A549 (cell line): ENCODE measurements at places on chromosomes 2 and 18.
A peak's percentile ranks its signal among the peaks of the same experiment; 100 is the strongest.

DNA sequence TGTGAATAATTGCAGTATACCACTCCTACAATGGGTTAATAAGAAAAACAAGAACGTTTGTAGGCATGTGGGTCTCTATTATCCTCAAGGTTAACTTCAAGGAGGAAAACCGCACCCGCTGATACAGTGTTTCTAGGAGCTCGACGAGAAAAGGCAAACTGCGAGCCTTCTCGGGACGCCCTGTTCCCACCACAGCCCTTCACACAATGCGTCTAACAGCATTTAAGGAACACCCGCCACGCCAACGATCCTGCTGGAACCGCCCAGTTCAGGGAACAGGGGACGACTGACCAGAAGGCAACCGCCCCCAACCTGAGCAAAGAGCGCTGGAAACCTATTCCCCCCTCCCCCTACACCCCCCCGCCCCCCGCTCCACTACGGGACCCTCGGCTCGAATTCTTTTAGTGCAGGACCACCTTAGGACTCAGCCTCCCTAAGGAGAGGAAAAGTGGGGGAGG is 710 bp upstream of the TMSB10 start:
- DNase-seq = peak; percentile 80

- no peak for DNase-seq
Measured at GRCh38 chr2:26483516-26483915, 5.6 kb upstream of the OTOF start.

- no peak for DNase-seq
Measured at GRCh38 chr2:167681234-167682015, 566.0 kb downstream of the STK39 start.

DNA sequence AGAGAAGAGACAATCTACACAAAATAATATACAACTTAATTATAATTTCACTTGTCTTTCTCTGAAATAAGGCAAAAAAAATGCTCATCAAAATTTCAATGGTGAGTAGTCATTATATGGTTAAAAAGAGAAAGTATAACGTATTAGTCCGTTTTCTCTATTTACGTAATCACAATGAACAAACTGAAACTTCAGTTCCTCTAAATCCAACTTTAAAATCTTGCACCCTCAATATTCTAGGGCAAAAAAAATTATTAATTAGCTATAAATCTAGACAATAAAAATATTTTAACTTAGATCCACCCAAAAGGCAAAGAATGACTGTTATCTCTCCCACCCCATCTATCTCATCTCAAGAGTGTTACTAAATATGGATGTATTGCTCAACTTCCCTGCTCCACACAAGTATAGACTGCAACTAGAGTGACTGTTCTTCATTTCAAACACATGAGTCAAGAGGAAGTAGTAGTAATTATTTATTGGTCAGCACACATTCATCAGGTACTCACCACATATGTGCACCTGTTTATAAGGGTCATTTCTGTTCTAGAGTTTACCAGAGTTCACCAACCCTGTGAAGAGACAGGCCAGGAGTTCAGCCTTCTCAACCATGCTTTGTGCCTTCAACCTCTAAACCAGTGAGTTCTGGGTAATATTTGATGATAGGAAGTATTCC is 36.4 kb downstream of the STK39 start:
- DNase-seq = peak; percentile 67

DNA sequence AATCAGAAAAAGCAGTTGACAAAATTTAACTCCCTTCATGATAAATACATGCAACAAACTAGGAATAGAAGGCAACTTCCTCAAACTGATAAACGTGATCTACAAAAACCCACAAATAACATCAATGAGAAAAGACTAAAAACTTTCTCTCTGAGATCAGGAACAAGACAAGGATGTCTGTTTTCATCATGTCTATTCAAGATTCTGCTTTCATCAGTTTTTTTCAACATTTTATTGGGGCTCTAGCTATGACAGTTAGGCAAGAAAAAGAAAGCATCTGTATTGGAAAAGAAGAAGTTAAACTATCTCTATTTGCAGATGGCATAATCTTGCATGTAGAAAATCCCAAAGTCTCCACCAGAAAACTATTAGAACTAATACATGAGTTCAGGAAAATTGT is 12.3 kb upstream of the CHST10 start:
- DNase-seq = no peak

GRCh38 chr18:62347089-62347506 is 22.0 kb downstream of the TNFRSF11A start:
- DNase-seq = no peak

- DNase-seq = no peak
Measured at GRCh38 chr2:129768036-129768386, 211.5 kb upstream of the RAB6C start.

DNA sequence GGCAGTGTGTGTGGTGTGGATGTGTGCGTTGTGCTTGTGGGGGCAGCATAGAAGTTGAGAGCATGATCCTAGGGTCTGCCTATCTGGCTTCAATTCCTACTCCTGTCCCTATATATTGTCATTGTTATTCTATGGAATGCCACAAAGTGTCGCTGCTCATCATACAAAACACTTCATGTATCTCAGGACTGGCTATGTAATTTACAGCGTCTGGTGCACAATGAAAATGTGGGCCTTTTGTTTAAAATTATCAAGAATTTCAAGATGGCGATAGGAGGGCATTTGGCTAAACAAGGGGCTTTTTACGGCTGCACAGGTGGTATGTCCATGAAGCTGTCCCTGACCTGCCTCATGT is 3.4 kb downstream of the SERPINB2 start:
- DNase-seq = peak; percentile 6

DNA sequence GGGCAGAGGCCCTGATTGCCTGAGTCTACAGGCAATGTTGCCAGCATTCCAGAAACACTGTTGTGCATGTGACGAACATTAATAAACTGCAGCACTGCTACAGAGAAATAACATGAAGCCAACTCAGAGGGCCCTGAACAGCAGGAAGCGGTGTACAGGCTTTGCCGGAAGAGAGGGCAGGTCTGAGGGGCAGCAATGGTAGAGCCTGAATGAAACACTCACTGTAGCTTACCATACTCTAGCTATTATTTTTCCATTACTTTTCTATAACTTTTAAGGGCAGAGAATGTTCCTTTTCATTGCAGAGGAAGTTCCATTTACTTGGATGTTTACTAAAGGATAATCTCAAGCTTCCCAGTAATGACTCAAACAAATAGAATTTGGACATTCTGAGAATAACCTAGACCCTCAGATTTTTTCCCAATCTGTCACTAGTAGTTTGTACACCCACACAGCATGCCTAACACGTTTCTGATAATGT is 150.4 kb downstream of the MTX2 start:
- no peak for DNase-seq

- DNase-seq = no peak
Measured at GRCh38 chr2:26169226-26169625, 3.7 kb upstream of the GAREM2 start.

- DNase-seq = no peak
Measured at GRCh38 chr2:236676136-236676873, 106.7 kb downstream of the ACKR3 start.

GRCh38 chr2:178419123-178419522 is 31.9 kb downstream of the PRKRA start:
- peak; percentile 22 for DNase-seq

DNA sequence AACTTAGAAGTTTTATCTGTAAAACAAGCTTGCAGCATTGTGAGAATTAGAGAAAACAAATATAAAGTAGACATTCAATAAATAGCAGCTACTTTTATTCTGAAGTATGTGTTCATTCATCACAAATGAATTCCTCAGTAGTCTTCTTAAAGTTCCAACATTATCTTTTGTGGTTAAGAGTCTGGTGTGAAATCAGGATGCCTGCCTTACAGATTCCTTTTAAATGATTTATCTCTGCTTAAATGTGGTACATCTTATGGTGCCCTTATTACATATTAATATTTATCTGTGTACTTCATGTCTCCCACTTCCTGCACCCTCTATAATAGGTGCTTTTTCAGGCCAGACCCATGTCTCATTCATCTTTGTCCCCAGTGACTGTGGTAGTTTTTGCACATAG is 595.0 kb downstream of the STK39 start:
- DNase-seq = no peak

- DNase-seq = no peak
Measured at GRCh38 chr2:17375262-17375661, 143.0 kb downstream of the RAD51AP2 start.

- DNase-seq = no peak
Measured at GRCh38 chr2:18005411-18005810, 126.9 kb downstream of the KCNS3 start.

GRCh38 chr2:196987298-196987648 is 60.8 kb upstream of the PGAP1 start:
- DNase-seq = no peak

- peak; percentile 81 for DNase-seq
Measured at GRCh38 chr2:219253753-219254589, at the start of gene TUBA4A. TSS of gene TUBA4A (minus strand) at chr2:219253918. CDS start at chr2:219253858, 60 bp downstream.

GRCh38 chr2:235537587-235537986 is 43.7 kb downstream of the AGAP1 start:
- no peak for DNase-seq

DNA sequence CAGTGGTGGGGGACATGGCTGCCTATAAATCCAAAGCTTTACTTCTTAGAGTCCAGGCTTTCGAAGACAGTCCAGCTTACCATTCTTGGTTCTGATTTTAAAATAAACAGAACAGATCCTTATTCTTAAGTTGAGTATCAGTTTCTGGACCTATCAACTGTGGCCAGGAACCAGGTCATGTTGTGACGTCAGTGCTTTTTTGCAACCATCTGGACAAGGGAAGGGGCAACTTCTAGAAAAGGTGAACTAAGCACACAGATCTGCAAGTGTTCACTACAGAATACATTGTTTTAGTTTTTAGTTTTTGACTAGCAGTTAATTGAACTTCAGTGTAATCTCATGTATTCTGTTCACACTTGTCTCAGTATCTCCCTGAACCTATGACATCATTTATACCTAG is 326.0 kb upstream of the MGAT5 start:
- DNase-seq = no peak

- no peak for DNase-seq
Measured at GRCh38 chr2:67268797-67269196, 128.3 kb upstream of the ETAA1 start.

DNA sequence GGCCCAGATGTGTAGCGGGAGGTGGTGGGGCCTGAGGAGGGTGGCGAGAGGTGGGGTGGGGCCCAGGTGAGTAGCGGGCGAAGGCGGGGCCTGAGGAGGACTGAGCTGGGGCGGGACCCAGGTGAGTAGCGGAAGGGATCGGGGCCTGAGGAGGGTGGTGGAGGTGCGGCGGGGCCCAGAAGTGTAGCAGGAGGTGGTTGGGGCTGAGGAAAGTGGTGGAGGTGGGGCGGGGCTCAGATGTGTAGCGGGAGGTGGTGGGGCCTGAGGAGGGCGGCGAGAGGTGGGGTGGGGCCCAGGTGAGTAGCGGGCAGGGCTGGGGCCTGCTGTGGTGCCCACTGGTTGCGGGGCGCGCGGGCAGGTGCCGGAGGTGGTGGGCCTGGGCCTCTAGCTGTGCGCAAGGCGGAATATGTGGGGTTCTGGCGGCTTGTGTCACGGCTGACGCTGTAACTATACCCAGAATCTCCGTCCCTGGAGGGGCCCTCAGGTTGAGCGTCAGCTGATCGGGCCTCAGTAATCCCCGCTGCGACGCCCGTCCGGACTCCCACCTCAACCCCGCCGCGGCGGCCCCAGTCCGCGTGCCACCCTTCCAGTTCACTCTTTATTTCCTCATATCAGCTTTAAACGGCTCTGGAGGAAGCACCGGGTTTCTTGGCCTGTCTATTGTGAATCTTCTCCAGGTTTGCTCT is 866 bp upstream of the SF3B6 start:
- no peak for DNase-seq

DNA sequence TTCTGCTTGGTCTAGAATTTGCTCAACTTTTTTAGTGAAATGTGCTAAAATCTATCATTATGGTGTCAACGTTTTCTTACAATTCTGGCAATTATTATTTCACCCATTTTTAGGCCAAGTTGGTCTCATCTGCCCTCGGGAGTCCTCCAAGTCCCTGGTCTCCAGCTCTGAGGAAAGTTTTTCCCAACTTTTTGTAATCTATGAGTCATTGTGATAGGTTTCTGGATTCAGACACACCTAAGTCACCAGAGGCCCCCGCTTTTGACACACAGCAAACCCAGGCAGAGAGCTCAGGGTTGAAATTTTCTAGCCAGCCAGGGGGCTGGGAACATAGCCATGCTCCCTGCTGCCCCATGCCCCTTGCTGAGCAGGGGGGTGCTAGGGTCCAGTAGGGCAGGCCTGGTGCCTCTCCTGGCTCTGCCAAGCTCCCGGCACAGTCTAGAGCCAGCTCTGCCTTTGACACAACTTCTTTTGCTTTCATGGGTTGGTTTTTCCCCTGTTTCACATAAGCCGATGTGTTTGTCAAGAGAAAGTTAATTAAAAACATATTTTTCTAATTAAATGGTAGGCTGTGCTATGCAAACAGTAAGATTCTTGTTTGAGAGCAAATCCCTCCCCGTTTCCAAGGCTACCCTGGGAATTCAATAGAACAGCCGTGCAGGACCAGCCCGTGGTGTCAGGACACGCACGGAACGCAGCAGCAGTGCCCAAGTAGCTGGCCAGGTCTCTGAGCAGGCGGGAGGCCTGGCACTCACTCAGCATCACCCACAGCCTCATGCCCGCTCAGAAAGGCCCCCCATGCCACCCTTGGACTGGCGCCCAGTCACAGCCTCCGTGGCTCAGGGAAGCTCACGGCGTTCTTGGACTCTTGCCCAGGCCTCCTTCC is 25.5 kb upstream of the SNED1 start:
- DNase-seq = no peak

DNA sequence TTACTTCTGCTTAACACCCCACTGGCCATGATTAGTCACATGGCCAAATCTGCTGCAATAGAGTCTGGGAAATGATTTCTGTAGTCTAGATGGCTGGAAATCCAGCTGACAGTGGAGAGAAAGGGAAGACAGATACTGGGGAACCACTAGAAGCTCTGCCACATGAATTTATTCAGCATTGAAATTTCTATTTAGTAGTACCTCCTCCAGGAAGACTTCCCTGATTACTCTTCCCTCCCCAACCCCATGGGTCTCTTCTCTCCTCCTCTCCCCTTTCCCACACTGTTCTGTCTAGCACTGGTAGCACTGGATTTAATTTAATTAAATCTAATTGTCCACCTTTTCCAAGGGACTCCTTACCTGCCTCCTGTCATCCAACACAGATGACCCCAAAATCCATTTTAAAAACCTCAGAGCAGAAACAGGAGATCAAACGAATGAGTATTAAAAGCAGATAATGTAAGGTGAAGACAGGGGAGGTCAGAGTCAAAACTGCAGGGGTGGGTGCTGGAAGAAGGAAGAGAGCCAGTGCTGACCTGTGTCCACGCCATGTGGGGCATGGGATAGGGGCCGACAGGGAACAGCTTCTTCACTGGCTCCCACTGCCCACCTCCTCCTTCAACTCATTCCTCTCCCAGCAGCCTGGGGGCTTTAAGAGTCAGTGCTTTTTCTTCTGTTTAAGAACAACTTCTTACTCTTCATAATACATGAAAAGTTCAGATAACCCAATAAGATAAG is 169.2 kb upstream of the HS6ST1 start:
- DNase-seq = no peak

GRCh38 chr2:172280571-172281361 is 146.6 kb upstream of the ITGA6 start:
- no peak for DNase-seq

DNA sequence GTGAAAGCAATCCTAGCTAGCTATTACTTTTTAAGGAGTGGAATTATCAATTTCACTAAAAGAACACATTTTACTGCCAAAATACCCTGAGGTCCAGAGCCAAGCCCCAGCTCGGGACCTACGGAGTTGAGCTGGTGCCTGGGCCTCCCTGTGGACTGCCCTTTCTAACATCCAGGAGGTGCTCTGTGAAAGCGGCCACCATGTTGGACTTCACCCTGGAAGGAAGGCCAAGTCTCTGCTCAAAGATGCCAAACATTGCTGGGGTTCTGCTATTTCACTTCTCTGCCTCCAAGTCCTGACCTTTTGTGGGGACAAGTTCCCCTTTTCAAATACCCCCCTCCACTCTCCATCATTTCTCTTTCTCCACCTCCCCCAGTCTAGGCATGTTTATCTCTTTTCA is 498.7 kb upstream of the RAB6C start:
- no peak for DNase-seq
